ENCODE measurements at places on chromosomes 6 and 20.

GRCh38 chr6:13044896-13045295 is 283.4 kb downstream of the TBC1D7 start:
- no peak for DNase-seq

DNA sequence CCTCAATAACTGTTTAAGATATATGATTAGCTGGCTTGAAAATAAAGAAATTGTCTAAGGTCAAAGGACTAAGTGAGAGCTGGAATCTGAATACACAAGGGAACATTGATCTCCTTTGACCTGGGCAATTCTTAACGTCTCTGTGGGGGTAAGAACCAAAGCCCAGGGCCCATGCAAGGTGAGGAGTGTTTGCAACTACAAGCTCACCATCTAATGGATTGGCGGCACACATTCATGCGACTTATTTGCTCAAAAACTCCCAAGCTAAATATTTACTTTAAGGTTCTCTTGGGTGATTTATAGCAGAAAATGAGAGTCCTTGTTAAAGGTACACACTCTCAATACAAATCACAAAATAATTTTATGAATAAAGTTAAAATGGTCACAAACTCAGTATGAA is 392.0 kb upstream of the FLRT3 start:
- DNase-seq: no peak

GRCh38 chr6:39801456-39802251 is 9.5 kb downstream of the DAAM2 start:
- DNase-seq: no peak

GRCh38 chr6:1244941-1245340 is 67.0 kb upstream of the FOXQ1 start:
- no peak for DNase-seq

DNA sequence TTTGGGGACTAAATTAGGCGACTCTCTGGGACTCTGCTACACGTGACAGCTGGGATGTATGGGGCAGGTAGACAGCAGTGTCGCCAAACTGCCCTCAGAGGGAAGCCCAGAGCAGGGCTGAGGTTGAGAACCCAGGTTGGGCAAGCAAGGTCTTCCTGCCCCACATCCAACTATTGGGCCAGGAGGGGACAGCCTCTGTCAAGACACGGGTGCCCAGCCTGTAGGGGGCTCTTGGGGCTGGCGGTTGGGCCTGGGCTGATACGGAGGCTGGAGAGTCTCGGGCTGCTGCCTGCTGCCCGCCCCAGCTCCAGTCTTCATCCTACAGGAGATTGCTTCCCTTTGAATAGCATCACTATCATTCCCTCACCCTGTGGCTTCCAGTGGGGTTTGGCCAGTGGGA is 33.3 kb downstream of the CPNE5 start:
- no peak for DNase-seq

DNA sequence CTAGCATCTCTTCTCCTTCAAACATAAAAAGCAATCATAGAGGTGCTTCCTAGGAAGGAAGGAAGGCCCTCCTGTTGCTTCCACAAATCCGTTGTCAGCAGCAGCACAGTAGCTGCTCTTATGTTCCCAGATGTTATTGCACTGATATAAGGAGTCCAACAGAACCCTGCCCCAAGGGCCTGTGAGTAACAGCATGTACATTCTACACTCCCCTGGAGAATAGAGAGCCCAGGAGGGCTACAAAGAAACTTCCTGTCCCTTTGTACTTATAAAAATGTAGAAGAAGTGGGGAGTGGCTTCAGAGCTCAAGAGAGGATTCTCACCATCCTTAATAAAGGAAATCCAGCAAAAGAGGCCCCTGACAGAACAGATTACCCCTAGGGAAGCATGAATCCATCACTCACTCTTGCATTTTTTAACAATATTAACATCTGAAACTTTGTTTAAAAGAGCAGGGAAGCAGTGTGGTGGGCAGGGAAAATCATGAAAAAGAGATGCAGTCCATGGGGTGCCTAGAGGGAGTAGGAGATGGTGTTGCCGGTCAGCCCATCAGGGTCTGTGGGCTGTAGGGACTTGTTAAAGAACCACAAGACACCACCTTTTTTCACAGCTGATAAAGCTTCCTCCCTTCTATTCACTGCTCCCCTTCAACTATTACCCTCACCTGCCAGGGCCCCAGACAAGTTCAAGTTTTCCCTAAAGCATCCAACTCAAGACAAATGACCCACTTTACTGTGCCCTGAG is 104.5 kb upstream of the ADGRF1 start:
- no peak for DNase-seq

- DNase-seq: no peak
These were observed 3.9 kb upstream of the OTOR start for GRCh38 chr20:16744178-16744807.

- no peak for DNase-seq
These were observed 5.8 kb upstream of the ATXN1 start for GRCh38 chr6:16766836-16767745.

DNA sequence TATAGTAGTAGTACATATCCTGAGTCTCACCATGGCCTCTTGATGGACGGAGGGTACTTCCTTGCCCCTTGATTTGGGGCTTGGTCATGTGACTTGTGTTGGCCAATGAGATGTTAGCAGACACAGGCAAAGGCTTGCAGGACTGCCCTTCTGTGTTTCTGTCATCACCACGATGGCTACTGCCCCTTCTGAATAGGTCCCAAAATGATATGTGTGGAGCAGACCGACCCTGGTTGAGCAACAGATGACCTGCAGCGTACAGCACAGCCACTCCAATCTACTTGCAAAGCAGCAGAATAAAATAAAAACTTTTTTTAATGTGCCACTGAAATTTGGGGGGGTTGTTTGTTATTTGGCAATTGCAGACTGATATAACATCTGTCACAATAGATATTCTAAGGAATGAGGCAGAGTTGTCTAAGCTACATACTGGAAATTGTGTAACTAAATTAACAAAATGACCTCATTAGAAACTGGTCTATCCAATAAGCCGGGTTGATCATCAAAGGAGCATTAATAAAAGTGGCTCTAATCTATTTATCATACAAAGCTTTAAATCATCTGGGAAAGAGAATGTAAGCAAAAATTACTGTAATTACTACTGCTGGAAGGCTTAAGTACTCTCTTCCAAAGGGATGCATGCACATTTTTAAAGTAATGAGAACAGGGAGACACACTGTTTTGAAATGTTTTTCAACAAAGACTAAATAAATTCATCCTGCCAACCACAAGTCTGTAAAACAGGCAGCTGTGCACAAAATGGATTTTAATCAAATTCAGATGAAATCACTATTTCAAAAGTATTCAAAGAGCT is 209.5 kb downstream of the KIF16B start:
- DNase-seq: no peak

DNA sequence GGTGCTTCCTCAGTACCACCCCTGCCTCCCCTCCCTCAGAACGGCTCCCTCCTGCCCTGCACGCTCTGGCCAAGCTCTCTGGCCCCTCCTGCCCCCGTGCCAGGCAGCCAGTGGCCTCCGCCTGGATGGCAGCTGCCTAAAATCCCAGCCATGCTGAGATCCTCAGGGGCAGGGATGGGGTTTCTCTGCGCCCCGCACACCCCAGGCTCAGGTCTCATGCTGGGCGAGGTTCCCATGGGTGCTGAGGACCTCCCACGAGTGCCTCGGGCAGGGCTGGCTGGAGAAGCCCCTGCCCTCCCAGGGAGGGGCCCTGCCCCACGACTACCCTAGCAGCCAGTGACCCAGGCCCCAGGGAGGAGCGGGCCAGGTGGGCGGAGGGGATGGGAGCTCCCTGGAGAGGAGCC is 2.7 kb downstream of the PTK6 start:
- no peak for DNase-seq

DNA sequence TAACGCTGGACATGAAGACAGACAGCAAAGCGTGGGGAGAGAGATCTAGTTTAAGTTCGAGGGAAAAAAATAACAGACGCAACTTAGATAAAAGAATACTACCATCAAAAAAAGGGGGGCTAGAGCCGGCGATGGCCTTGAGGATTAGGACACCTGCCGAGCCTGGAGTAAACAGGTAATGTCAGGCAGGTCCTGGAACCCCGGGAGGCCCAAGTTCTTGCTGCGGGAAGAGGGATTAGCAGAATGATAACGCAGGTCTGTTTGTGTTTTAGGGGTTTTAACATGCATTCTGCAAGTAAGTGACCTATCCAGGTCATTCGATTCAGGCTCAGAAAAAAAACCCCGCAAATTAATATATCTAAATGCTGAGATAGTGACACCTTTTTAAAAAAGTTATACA is 754 bp upstream of the TMEM170B start:
- no peak for DNase-seq

DNA sequence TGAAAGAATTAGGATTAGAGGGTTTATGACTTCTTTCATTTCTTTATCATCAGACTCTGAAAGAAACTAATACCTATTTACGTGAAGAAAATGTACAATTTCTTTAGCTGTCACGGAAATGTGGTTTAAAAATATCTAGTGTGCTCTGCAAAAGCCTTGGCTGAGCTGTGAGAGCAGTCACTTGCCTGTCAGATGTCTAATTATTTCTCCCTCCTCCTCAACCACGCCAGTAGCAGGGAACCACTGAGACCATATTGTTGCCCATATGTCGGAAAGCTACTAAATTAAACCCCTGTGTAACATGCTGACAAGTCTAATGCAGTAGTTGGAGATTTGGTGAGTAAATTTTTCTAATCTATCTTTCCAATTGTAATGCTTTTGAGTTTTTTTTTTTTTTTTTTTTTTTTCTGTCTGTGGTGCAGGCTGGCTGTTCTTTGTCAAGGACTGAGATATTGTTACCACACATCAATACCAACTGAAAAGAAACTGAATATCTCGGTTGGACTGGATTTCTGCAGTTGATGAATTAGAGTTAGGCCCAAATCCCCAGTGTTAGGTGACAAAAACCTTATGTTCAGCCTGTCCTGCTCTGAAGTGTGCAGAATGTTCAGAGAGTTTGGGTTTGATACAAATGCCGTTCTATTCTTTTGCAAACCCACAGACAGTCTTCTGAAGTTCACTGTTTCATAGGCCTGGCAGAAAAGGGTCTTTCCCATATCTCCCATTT is 302.9 kb upstream of the SYNCRIP start:
- DNase-seq: no peak

DNA sequence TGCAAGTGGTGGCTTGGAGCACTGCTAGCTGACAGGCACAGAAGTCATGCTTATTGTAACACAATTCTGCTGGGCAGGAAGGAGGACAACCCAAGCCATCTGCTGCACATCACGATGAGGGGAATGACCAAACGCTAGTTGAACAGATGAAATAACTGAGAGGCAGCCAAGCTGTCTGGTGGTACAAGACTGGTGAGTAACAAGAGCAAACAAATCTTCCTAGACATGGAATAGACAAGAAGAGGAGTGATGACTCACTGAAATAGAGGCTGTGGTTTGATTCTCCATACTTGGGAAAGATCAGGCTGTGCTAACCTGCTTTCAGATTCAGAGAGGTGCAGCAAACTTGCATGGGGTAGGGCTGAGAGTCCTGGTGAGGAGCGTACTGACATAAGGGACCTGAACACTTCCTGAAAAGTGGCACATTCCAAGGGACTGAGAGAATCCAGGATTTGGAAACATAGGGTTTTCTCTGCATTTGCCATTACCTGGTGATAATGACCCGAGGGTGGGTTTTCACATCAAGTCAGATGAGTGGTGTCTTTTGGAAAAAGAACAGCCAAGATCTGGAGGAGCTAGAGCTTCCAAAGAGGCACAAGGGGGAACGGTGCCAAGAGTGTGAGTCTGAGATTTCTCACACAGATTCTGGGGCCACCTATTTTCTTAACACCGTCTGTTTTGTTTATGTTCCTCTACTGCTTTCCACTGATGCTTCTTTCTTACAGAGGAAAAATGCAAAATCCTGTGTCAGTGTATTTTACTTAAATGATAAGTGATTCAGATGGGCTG is 60.0 kb downstream of the PRL start:
- DNase-seq: no peak

DNA sequence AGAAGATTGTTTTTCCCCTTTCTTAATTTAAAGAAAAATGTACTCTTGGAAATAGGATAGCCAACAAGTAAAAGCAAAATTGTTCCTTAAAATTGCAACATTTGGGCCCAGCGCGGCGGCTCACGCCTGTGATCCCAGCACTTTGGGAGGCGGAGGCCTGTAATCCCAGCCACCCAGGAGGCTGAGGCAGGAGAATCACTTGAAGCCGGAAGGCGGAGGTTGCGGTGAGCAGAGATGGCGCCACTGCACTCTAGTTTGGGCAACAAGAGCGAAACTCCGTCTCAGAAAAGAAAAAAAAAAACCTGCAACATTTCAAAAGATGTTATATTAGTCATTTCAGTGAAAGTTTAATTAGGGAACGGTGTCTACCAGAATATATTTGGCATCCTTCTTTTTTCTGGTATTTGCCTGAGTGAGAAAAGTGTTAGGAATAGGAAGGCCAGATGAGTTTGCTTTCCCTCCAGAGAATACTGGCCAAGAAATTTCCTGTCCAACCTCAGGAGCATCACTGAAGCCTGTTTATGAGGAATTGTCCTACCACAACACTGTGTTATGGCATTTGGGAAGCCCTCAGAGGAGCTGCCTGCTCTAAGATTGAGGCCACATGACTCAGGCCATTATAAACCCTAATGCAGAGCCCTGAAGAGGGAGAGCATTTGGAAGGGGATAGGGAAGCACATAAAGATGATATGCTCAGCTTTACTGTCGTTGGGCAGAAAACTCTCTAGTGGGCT is 1.2 kb upstream of the GJA1 start:
- no peak for DNase-seq

GRCh38 chr6:25154034-25154596 is 125.1 kb upstream of the CARMIL1 start:
- no peak for DNase-seq

- DNase-seq: no peak
These were observed 79.7 kb downstream of the FIG4 start for GRCh38 chr6:109770779-109771178.

DNA sequence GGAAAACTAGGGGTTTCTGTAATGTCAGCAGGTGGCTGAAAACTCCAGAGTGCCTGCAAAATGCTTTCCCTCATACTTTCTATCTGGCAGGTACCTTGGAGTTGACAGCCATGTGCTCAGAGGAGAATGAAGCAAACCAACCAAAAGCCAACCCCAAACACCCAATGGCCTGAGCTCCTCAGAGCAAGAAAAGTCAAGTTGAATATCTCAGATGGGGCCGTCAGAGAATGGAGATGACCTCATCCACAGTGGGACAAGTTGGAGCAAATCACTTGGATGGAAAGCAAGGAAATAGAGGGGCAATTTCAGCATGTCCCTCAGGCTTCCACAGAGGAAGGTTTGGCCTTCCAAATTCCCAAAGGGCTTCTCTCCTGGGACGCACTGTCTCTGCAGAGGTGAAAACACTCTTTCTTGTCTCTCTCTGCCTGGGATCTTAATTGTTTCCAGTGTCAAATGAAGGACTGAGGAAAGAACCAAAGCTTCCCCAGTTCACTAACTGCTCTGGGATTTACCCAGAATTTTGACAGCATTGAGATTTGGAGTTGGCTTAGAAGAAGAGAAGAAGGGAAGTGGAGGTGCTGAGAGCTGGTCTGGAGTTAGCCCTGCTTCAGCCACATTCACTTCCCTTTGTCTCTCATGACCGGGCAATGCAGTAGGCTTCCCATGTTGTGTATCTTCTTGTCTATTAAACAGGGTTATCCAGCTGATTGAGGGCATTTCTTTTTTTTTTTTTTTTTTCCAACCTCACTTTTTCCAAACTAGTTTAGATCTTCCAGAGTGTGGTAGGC is 42.2 kb downstream of the PRND start:
- DNase-seq: no peak

GRCh38 chr6:69261010-69261409 is 535.8 kb downstream of the LMBRD1 start:
- no peak for DNase-seq

Measured in RPMI8226 (cell line).